ENCODE measurements at places on chromosomes 2 and 18.
A peak's percentile ranks its signal among the peaks of the same experiment; 100 is the strongest.

DNA sequence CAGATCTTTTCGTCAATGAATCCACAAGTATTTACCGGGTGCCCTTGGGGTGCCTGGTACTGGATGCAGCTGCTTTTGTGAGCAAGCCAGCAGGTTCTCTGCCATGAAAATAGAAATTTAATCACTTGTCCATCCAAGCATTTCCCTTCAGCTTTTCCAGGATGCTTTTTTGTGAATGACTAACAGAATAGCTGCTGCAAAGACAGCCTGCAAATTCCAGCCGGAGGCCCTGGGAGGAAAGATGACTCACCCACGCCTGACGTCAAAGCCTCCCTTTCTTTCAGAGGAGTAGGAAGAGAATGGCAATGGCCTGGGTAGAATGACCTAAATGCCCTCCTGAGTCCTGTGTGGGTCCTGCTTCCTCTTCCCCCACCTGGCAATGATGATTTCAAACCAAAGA, 111.9 kb downstream of the AP1S3 start:
- DNase-seq, result peak; percentile 67

DNA sequence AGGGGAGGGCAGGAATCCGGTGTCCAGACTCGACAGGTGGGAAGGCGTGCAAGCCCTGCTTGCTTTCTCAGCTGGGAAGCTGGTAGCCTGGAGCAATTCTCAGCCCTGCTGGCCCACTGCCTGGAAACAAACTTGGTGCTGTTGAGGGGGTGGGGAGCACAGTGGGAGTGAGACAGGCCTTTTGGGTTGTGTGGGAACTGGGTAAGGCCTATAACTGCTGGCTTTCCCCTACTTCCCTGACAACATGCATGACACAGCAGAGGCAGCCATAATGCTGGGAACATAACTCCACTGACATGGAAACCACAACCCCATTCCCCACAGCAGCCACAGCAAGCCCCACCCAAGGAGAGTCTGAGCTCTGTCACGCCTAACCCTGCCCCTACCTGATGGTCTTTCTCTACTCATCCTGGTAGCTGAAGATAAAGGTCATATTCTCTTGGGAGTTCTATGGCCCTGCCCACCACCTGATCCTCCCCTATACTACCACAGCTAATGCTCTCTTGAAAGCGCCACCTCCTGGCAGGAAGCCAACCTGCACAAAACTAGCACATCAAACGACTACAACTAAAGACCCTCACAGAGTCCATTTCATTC, 122.9 kb upstream of the ACVR1C start:
- DNase-seq, result no peak

GRCh38 chr2:15191789-15192188, 369.3 kb downstream of the NBAS start:
- no peak for DNase-seq

GRCh38 chr2:195414537-195415100, 242.4 kb upstream of the SLC39A10 start:
- DNase-seq, result no peak

DNA sequence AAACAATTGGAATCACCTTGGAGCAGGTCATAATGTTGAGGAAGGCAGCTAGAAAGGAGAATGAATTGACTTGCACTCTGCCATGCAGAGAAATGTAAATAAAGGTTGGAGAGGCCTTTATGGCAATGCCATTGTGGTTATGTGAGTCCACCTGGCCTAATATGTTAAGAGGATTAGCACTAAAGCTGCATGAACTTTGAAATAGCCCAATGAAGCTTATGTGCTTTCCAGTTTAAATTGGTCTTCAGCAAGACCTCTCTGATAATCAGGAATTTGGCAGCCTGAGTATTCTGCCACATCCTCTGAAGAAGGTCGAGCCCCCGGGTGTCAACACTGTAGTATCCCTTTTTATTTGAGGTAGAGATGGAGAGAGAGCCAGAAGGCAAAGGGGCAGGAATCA, 464.9 kb downstream of the CDH2 start:
- DNase-seq, result no peak

DNA sequence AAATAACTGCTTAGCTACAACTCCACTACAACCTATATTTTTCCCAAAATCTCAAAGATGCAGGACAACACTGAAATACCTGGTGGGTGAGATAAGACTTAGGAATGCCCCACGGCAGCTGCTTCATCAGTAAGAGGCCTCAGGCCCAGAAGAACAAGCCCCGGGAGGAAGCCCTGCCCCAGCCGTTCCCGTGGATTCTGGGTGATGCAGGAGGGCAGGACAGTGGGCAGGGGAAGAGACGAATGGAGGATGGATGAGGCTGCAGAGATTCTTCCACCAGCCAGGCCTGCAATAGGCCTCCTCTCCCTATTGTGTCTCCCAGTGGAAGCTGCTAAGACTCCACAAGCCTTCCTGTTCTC, 197.9 kb upstream of the HDAC4 start:
- DNase-seq, result no peak

DNA sequence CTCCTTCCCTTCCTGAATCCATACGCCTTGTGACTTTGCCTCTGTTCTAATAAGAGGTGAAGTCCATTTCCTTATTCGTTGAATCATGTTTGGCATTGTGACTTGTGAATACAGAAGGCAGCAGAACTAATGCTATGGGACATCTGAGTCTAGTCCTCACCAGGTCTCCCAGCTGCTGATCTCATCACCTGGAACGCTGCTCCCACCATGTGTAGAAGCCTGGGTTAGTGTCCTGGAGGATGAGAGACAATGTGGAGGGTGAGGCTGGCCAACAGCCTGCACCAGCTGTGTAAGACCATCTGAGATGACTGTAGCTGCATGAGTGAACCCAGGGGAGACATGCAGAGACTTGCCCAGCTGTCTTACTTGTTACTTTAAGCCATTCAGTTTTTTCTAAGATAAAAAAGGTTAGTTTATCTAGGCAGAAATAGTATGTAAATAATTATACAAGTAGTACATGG, 3.5 kb upstream of the HAAO start:
- no peak for DNase-seq

GRCh38 chr2:239811806-239812560, 213.2 kb downstream of the NDUFA10 start:
- no peak for DNase-seq

DNA sequence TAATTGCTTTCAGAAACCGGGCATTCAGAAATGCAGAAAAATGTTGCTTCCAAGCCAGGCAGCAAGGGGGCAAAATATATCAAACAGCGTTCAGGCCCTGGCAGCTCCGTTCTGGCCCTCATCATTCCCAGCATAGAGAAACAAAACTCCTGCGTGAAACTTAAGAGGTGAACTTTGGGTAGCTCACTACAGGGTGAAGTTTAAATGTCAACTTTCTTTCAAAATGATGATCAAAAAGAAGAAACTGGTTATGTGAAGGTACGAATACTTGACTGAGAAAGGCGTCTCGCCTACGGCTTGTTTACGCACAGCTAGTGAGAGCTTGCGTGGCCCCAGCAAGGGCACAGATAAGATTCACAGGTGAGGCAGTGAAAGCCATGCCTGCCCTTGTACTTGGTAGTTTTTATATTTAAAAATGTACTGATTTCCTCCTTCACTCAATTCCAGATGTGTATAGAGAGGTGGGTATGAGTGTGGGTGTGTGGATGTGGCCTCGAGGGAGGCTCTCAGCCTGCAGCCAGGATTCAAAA, 127.5 kb downstream of the NFATC1 start:
- DNase-seq, result no peak

GRCh38 chr2:172219201-172219600, 116.5 kb upstream of the DLX2 start:
- no peak for DNase-seq

DNA sequence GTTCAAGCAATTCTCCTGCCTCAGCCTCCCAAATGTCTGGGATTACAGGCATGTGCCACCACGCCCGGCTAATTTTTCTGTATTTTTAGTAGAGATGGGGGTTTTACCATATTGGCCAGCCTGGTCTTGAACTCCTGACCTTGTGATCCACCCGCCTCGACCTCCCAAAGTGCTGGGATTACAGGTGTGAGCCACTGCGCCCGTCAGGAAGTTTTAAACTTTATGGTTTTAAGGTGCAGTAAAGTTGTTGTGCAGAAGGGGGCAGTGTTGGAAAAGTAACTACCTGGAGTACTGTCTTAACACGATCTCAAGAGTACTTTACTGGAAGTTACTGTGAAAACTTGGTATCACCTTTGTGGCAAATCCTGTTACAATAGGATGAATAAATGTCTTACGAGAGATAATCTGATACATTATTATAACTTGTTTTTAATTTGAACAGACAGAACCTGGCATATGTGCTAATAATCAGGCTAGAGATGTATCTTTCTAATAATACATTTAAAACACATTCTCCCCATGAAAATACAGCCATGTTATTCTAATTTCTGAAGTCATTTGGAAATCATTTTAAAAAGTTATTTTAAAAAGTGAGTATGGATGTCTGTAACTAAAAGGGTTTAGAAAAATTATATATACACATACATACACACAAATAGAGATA, 10.8 kb downstream of the SPDYA start:
- peak; percentile 2 for DNase-seq

GRCh38 chr2:143524119-143524553, 394.9 kb downstream of the ARHGAP15 start:
- no peak for DNase-seq
